ENCODE measurements at places on chromosomes 7 and 10. TPM values are rescaled to one million over a fixed set of nuclear protein-coding genes. Genes with fewer than 3 reads are reported as not detected.
A peak's percentile ranks its signal among the peaks of the same experiment; 100 is the strongest.

DNA sequence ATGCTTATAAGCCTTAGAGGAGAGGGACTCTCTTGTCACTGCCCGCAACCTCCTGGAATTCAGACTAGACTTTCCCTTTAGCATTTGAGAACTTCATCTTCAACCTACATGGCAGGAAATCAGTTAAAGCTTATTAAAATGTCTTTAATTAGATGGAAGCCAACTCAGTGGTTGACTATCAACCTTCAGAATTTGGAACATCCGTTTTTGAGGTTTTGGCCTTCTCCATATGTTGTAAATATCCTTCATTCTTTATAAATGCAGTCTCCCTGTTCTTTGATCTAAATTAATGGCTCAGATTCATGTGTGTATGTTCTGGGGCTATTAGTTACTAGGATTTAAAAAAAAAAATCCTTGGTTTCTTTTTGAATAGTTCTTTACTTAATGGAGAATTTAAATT lies 85.0 kb downstream of the ANKRD61 start:
- DNase-seq, result no peak

DNA sequence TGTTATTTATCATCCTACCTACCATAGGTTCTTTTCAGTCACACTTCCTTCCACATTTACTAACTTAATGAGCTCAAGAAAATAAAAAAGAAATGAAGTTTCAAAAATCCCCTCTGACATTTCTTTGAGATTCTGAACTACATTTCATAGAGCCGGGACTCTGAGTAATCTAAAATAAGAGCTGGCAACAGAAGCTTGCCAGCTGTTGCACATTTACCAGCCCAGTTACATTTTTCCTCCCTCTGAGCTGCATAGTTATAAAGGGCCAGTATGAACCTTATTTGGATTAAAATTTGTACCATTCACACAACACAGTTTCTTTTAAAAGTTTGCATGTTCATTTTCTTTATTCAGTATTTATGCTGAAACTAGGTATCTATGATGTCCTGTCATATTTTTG lies 119.5 kb upstream of the CAV2 start:
- DNase-seq, result no peak

- DNase-seq, result peak; percentile 95
These were observed at the start of gene VGF for GRCh38 chr7:101165075-101165957. TSS of gene VGF (minus strand) at chr7:101165569. CDS start at chr7:101164843, 726 bp downstream.

The WDR86 gene
- 0.26 TPM for total RNA-seq

DNA sequence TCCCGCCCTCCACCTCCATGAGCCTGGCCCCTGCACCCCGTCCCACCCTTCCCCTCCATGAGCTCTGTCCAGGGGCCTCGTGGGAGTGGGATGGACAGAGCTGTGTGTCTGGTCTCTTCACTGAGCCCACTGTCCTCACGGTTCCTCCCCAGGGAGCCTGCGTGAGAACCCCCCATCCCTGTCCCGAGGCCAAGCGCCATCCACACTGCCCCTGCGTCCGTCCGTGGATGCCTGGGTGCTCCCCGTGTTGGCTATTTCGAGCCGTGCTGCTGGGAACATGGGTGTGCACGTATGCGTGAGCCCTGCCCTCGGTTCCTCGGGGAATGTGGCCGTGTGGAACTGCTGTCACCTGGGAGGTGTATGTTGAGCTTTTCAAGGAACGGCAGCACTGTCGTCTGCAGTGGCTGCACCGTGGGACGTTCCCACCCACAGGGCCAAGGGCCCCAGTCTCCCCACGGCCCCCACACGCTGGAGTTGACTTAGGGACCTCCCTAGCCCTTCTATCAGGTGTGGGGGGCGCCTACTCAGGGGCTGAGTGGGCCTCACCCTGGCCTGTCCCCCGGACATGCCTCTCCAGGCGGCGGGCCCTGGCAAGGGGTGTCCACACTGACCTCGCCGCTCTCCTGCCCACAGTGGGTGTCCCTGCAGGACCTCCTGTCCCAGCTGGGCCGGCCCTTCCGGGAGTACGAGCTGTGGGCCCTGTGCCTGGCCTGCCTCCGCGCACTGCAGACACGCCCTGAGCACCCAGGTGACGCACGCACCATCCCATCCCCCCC lies 28.1 kb downstream of the KNDC1 start:
- DNase-seq, result no peak

GRCh38 chr10:43260911-43261577 lies 5.8 kb downstream of the RASGEF1A start:
- DNase-seq, result no peak

DNA sequence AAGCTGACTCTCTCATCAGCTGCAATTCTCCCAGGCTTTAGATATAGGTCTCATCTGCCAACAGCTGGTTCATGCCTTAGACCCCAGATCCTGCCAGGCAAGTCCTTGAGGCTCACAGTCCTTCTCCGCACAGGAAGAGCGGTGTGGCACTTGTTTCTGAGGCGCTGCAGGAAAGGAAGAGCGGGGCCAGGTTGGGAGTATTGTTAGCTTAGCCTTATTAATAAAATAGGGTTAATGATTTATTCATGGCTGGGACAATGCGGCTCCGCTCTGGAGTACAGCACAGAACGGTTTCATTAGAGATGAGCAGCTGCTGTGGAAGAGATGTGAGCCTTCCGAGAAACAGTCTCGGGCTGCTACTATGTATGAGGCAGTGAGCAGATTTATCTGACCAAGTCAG lies 78.1 kb downstream of the FZD1 start:
- DNase-seq, result no peak

DNA sequence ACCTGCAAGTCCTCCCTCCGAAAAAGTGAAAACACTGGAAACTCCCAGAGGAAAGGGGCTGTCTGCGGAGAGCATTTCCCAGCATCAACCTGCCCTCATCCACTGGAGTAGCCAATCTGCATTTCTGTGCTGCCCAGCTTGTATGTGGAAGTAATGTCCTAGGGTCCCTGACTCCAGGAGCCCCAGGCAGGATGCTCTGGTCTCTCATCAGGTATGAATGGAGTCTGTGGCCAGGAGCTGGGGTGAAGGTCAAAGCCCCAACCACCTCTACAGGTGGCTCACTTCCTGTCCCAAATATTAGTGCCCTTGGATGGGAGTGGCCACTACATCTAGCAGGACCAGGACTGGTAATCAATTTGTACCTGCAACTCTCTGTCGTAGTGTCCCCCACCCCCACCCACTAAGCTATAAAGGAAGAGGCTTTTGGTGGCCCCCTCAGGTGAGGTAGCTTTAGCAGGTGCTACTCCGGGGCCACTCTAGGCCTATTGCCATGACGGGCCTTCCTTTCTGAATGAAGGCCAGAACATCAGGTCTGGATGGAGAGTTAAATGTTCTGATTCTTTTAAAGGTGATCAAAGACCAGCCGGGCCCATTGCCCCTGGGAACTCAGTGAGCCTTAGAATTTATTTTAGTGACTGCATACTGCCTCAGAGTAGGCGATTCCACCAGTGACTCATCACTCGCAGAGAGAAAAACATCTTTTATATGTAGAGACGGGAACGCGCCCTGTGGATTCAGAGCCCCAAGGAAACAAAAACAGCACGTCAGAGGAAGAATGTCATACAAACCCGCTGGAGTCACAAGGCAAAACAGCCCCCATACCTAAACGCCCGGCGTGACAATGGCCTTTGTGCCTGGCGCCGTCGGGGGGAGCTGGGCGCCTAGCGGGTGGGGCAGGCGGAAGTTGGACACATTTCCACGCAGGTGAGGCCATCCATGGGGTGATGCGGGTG lies 13.0 kb downstream of the EN2 start:
- no peak for DNase-seq

The CASTOR2 gene
- 3.3 TPM for total RNA-seq

The SBDS gene
- total RNA-seq, result 40.1 TPM

- no peak for DNase-seq
These were observed 74.6 kb upstream of the PDSS1 start for GRCh38 chr10:26622891-26623290.

- no peak for DNase-seq
These were observed 12.4 kb downstream of the GDF2 start for GRCh38 chr10:47334466-47335295.

The MNX1 gene
- not detected for total RNA-seq

The HIBADH gene
- total RNA-seq, result 9.4 TPM
